ENCODE measurements at places on chromosomes 11 and 22.

GRCh38 chr11:47398551-47398950, 9.8 kb upstream of the SLC39A13 start:
- DNase-seq: no peak

DNA sequence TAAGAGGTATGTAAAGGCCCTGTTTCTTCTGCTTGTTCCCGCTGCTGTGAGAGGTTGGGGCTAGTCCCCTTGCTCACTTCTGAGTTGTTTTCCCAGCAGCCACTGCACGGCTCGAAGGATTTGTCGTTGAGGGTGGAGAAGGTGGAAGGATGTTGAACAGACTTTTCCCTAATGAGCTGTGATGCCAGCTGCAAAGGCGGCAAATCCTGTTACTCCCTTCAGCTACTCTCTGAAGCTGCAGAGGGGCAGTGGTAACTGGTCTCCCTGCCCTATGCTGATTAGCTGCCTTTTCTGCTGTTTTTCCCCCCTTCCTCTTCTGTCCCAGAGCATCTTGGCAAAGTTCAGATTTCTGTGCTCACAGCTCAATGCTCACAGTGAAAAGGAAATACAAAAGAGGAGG, 90.4 kb upstream of the SLC25A18 start:
- DNase-seq: no peak

DNA sequence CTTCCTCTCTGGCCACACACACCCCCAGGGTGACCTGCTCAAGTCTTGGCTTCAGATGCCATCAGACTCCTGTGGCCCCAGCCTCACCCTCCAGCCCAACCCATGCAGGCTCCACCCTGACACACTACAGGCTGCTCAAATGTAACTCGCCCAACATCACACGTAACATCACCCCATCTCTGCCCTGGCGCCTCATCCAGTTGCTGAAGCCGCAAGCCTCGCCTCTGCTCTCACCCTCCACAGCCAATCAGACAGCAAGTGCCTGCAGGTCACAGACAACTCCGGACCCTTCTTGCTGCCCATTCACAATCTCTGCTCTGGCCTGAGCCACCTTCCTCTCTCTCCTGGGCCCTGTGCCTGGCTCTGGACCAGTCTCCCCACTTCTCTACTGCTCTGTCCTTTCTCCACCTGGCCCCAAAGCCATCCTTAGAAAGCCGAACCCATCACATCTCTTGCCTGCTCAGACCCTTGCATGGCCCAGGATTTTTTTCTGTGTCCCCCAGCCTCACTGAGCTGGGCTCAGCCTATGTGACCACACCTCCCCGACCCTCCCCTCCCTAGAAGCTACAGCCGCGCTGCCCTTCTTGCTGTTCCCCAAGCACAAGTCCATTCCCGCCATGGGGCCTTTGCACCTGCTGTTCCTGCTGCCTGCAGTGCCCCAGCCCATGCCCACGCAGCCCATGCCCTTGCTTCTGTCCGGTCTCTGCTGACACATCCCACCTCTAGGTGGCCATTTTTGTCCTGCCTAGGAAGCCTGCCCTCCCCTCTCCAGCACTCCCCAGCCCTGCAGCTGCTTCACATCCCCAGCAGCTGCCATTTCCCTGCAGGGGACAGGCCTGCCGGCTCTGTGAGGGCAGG, 333.9 kb downstream of the CTTN start:
- no peak for DNase-seq

DNA sequence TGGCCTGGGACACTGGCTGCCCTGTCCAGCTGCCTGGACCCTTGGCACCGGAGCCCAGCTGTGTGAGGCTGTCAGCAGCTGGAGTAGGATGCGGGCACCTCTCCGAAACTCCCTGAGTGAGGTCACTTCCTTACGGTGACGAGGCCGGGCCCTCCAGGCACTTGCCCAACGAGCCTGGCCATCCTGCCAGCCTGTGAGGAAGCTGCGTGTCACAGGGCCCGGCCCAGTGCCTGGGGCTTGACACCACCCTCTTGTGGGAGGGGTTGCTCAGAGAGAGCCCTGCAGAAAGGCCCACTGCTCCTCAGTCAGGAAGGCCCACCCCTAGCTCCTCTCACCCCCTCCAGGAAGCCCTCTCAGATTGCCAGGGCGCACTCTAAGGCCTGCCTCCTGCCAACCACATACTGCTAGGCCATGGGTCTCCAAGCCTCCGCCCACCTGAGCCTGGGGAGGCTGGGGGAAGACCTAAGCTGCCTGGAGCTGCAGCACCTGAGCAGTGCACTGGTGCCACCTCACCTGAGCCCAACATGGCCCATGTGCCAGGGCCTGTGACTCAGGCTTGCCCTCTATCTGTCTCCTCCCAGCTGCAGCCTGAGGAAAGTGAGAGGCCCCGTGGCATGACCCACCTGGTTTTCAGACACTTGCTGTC, 4.3 kb upstream of the PHLDA2 start:
- peak; percentile 97 for DNase-seq

- DNase-seq: no peak
Observed at GRCh38 chr11:13061294-13061990, 52.3 kb downstream of the RASSF10 start.

- peak; percentile 38 for DNase-seq
Observed at GRCh38 chr11:102733232-102733875, 8.6 kb upstream of the MMP8 start.

DNA sequence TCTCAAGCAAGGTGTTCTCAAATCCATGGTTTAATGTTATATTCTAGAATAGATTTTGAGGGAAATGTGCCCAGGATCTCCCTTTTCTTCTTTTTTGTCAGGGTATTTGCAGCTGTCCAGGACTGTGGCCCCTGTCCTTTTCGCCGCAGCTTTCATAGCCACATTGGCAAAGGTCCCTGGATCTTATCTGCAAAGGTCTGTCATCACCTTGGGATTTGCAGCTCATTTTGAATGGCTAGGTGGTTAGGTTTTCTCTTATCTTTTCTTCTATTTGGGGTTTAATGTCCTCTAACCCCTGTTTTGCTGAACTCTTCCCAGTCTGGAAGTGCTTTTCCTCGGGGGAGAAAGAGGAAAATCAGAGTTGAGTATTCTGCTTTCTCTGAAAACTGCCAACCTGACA, 11.7 kb upstream of the C1QTNF4 start:
- DNase-seq: no peak

- DNase-seq: peak; percentile 40
Observed at GRCh38 chr11:132080127-132080526, 709.7 kb downstream of the NTM start.

GRCh38 chr11:118092907-118093571, 6.3 kb upstream of the SMIM35 start:
- DNase-seq: no peak

DNA sequence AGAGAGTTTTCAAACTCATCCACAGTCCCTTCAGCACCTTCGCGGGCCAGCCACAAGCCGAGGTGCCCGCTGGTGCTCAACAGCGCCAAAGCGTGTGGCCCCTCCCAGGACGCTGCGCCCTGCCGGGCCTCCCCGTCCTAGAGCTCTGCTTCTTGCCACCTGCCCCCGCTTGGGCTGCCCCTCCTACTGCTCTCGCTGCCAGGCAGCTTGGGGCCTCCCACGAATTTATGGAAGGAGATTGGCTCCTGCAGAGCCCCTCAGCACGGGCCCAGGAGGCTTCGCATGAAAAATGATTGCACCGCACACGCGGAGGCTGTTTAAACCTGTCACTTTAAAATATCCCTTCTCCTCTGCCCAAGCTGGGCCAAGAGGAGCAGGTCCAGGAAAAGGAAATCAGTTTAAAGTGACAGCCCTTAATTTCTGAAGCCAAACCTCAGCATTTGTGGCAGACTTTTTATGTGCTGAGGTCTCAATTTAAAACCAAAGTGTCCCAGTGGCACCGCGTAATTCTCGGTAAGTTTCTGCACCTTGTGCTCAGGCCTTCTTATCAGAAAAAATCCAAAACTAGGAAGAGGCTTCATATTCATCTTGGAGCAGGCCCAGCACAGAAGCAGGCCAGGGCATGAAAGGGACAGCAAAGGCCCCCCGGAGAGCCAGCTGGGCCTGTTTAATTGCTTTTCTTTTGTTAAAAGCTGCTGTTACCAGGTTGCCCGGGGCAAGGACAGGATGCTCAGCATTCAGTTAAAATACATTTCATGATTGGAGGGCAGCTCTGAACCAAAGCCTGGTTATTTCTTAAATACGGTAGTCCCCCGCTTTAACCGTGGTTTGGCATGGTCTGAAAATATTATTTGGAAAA, 303.6 kb downstream of the OPCML start:
- no peak for DNase-seq

DNA sequence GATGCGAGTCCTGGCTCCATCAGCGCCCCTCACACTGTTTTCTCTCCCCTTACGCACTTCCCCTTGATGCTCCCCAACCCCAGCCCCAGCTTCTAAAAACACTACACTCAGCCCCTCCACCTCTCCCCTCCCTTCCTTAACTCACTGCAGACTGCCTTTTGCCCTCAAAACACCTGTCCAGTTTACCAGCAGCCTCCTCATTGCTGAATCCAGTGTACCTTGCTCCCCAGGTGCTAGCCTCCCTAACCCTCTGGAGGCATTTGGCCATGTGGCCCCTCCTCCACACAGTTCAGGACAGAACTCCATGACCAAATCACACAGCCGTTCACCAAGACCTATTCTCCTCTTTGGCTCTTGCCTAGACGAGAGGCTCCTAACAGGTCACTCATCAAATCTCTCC, 2.8 kb upstream of the GALR3 start:
- DNase-seq: no peak

DNA sequence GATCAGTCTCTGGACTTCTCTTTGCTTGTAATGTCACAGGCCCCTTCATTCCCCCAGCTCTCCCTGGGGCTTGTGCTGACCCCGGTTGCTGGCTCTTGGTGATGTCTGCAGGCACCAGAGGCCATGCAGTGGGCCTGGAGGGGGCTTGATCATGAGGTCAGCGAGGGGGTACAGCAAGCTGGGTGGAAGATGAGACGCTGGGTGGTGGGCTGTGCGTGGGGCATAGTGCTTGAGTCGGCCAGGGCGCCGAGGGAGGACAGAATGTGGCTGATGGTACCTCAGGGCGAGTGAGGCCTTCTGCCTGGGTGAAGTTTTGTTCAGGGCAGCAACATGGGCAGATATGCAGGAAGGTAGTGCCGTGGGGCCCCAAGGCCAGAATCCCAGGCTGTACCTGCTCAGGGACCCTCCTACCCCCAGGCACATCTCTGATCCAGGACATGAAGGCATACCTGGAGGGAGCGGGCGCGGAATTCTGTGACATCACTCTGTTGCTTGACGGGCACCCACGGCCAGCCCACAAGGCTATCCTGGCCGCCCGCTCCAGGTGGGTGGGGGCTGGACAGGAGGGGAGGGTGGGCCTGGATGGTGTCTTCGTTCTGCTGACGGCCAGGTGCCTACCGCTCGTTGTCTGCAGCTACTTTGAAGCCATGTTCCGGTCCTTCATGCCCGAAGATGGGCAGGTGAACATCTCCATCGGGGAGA, 6.4 kb downstream of the THAP7 start:
- no peak for DNase-seq

GRCh38 chr11:10932976-10933375, 75.1 kb upstream of the ZBED5 start:
- DNase-seq: no peak

DNA sequence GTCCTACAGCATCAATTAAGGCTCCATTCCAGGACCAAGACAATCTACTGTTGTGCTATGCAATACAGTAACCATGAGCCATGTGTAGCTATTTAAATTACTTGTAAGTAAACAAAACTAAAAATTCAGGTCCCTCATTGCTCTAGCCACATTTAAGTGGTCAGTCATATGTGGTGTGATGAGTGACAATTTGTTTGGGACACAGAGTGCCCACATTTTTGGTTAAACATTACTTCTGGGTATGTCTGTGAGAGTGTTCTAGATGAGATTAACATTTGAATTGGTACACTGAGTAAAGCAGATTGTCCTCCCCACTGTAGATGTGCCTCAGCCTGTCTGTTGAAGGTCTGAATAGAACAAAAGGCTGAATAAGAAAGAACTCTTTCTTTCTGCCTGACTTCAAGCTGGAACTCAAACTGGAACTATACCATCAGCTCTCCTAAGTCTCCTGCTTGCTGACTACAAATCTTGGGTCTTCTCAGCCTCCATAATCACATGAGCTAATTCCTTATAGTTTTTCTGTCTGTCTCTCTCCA, 15.8 kb downstream of the KBTBD3 start:
- DNase-seq: no peak

DNA sequence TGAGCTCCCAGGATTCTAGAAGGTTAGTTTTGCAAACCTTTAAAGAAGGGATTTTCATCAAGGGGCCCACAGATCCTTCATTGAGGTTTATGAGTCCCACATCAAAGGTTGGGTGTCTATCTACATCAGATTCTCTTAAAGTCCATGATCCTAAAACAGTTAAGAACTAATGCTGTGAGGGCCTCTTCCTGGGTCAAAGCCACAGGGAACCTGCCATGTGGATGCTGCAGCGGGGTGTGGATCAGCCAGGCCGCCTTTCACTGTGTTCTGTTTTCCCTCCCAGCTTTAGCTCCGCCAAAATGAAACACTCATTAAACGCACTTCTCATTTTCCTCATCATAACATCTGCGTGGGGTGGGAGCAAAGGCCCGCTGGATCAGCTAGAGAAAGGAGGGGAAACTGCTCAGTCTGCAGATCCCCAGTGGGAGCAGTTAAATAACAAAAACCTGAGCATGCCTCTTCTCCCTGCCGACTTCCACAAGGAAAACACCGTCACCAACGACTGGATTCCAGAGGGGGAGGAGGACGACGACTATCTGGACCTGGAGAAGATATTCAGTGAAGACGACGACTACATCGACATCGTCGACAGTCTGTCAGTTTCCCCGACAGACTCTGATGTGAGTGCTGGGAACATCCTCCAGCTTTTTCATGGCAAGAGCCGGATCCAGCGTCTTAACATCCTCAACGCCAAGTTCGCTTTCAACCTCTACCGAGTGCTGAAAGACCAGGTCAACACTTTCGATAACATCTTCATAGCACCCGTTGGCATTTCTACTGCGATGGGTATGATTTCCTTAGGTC, 5.3 kb downstream of the SERPIND1 start:
- DNase-seq: no peak

GRCh38 chr11:33970984-33971466, 79.1 kb upstream of the LMO2 start:
- peak; percentile 67 for DNase-seq

DNA sequence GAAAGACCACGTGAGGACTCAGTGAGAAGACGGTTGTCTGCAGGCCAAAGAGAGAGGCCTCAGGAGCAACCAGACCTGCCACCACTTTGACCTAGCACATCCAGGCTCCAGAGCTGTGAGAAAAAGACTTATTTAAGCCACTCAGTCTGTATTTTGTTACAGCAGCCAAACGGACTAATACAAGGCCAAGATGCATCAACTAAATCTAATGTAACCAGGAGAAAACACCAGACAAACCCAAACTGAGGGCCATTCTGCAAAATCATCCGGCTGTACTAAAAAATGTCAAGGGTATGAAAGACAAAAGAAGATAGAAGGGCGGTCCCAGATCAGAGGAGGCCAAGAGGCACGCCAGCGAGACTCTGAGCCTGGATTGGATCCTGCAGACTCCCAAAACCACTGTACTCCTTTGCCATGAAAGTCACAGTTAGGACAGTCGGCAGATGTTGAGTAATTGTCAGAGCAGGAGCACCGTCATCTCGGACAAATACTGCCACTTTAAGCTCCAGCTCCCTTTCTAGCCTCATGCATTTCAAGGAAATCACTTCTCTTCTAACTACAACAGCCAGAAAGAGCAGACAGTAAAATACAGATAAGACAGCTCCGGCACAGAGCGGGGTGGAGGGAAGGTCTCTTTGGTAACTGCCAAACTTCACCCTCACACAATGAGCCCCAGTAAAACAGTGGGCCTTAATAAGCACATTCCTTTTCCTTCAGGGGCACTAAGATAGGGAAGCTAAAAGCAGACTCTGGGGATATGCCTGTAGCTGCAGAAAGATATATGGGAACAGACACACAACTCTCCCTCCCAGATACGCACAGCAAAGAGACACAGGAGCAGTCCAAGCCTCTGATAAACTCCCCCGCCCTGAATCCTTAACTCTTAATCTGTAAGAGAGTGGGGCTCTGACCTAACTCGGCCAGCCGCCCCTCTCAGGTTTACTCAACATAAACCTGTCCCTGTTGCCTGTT, 3.5 kb upstream of the ZP1 start:
- no peak for DNase-seq

Data from A172 (cell line).